ENCODE measurements at places on chromosomes 5 and 9. TPM values are rescaled to one million over a fixed set of nuclear protein-coding genes. Genes with fewer than 3 reads are reported as not detected.

DNA sequence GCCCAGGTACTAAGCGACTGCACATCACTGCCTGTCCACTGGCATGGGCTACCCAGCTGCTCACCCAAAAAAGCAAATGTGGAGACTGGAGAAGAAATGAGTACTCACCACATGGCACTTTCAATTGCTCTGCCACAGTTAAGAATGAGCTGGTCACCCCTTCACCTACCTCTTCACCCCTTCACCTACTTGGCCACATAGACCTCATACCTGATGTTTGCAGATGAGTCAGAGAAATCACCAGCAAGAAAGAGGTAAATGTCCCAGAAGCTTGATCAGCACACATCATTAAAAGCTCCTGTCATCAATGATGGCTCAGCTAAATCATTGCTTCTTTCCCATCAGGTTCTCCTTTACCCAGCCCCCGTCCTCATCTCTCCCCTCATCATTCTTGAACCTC is 7.6 kb upstream of the PRUNE2 start:
- DNase-seq: no peak

DNA sequence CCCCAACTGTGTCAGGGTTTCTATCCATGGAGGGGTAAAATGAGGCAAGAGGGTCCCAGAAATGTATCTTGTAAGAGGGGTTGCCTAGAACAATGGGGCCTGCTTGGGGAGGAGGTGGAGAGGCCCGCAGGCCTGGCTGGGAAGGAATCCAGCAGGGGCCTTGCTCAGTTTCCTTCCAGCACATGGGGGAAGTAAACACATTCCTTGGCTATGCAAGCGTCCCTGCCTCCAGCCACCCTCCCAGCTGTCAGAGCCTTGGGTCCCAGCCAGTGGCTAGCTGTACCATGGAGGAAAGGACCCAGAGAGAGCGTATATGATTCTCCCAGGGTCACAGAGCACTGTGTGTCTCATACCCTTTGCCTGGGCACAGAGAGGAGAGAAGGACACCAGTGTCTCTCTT is 71.1 kb upstream of the IL17B start:
- no peak for DNase-seq

DNA sequence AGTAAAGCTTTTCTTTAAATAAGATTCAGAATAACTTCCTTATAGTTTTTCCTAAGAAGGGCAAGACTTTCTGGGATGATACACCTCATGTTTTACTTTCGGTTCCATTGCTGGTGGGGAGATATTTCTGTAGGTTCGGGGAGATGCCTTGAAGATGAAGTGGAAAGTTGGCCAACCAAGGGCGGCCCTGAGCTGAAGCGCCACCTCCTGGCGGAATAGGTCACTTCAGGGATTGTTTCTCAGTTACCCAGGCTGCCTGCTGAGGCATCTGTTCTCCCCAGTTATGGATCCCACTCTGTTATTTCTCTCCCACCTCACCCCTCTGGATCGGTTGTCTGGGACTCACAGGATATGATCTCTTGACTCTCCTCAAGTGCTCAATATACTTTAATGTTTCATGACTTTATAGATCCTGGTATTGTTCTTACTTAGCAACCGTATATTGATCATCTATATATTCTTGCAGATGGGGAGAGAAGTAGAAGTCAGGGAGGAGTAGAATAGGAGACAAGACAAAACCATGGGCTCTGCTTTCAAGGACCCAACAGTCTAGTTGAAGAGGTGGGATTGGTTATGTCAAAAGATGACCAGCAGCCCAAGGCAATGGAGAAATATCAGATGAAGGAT is 23.4 kb downstream of the MEGF10 start:
- peak; percentile 60 for DNase-seq

DNA sequence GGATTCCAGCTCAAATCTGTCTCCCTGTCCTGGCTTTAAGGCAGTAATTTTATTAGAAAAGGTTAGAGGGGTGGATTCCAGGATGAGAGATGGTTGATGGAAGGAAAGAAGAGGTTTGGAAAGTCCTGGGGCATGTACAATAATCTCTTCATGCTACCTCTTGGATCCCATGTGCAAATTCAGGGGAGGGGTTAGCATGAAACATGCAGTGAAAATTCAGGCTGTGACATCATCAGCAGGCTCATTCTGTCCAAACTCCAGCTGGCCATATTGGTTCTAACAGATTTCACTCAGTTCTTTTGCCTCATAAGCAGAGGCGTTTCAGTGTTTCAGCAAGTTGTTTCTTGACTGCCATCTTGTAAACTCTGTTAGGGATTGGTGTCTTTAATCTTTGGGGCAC is 55.4 kb downstream of the CYSTM1 start:
- no peak for DNase-seq

GRCh38 chr5:138536665-138537315 is 6.2 kb downstream of the ETF1 start:
- DNase-seq: no peak

The FAM153A gene
- 0.89 TPM for total RNA-seq

The CDX1 gene
- 306 TPM for total RNA-seq

The SPINK7 gene
- not detected for total RNA-seq

DNA sequence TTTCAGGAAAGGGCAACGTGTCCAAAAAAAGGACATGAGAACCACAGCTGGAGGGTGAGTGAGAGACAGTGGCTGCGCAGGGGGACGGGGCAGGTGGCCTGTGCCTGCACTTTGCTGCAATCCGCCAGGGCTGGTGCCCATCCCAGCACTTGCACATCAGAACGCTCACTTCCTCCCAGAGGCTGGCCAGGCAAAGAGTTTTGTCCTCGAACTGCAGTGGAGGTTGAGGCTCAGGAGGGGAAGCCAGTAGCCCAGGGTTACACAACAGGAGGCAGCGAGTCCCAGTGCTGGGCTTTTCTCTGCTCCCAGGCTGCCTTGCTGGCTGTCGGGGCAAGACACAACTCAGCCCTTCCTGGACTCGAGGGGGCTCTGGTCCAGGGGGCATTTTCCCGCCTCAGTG is 33.1 kb downstream of the CRB2 start:
- no peak for DNase-seq

The CXCL14 gene
- 24.2 TPM for total RNA-seq

- no peak for DNase-seq
These were observed 273.2 kb upstream of the PANK3 start for GRCh38 chr5:168852329-168852728.

DNA sequence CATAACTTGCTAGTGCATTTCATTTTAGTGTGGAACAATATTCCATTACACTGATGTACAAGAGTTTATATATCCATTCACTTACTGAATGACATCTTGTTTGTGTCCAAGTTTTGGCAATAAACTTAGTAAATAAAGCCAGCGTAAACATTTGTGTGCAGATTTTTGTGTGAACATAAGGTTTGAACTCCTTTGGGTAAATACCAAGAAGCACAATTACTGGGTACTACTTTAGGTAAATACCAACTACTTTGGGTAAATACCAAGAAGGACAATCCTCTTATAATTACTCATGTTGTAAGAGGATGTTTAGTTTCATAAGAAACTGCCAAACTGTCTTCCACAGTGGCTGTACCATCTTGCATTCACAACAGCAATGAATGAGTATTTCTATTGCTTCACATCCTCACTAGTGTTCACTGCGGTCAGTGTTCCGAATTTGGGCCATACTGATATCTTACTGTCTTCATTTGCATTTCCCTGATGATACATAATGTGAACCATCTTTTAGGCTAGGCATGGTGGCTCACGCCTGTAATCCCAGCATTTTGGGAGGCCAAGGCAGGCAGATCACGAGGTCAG is 2.3 kb upstream of the SYK start:
- DNase-seq: no peak

The SSNA1 gene
- 56.7 TPM for total RNA-seq

The NTRK2 gene
- 1.7 TPM for total RNA-seq

The ADAMTS19 gene
- total RNA-seq: 1.6 TPM

GRCh38 chr5:172710676-172711075 is 60.3 kb downstream of the DUSP1 start:
- DNase-seq: no peak

- DNase-seq: no peak
These were observed 134.0 kb upstream of the MAP3K1 start for GRCh38 chr5:56681346-56681745.

- DNase-seq: no peak
These were observed 311.9 kb upstream of the ANKH start for GRCh38 chr5:15183520-15183919.

The ACTL7A gene
- total RNA-seq: not detected

DNA sequence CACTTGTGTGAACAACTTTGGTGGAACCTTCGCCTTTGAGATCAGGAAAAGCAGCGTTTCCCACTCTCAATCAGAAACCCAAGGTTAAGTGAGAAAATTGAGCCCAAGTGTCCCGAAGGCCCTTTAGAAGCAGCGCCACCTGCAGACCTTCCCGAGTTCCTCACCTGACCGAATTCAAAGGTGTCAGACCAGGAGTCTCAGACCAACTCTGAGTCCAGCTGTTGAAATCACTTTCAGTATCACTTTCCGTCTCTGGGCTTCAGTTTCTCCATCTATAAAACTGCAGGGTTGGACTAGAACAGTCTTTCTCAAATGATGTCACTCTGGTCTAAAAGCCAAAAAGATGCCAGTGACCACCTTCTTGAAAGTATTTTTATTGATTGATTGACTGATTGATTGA is 31.7 kb upstream of the GRHPR start:
- DNase-seq: peak; percentile 80

The ACSL6 gene
- total RNA-seq: 0.77 TPM

The COL27A1 gene
- 3.1 TPM for total RNA-seq

The ADRA1B gene
- total RNA-seq: 0.69 TPM

DNA sequence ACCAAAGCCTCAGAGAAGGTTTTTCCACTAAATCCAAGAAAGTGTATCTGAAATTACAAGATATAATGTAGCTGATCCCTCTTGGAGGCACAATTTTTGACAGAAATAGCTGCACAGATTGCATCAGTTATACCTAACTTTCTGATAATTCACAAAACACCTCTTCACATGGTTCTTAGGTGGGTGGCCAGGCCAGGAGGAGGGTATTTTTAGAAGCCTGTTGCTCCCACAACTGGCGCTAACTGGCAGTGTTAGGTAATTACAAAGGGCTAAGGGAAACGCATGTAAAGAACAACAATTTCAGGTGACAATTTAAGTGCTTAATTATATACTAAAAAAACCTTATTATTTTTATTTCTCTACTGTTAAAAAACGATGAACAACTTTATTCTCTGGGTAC is 247.9 kb downstream of the BNC2 start:
- no peak for DNase-seq

DNA sequence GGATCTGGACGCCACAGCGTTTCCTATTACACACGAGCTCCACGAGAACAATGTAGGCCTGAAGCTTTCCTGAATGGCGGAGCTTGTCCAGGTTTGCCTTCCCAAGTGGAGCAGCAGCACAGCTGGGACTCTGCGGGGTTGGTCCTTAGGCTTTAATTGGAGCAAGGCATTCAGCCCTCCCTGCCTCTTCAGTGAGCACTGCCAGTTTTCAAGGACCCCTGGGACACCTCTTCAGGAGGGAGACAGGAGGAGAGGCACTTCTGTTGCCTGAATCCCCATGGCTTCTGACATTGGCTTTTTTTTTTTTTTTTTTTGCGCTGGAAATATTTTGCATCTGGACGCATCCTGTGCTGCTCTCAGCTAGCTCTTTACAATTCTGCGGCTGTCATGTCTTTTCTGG is 179.4 kb downstream of the SEMA6A start:
- DNase-seq: no peak

DNA sequence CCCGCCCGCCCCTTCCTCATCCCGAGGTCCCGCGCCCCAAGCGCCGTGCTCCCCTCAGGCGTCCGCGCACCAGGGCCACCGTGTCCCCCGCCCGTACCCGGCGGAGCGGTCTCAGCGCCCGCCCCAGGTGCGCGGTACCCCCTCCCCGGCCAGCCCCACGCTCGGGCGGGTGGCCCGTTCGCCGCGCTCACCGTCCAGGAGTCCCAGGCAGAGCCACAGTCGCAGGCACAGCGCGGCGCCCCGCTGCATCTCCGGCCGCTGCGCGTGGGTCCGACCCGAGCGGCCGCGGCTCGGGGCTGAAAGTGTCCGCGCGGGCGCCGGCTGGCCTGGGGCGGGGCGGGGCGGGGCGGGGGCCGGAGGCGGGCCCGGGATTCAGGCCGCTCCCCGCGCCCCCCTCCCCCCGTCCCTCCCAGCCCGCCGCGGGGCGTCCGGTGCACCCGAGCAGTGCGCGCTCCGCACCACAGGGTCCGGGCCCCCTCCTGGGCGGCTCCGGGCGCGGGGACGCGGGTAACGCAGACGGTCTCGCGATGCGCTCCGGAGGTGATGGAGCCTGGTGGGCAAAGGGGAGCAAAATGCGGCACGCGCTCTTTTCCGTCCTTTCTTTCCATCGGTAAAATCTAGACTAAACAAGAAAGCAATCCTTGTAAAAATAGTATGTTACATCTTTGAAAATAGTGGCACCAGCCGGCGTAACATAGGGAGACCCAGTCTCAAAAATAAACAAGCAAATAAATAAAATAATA is at the start of gene FLT4:
Gene FLT4, minus strand, starts transcription at position 304 of the 743 bp plus-strand sequence. Its CDS starts 55 bp downstream, at position 249.
- no peak for DNase-seq

The PCDHGA2 gene
- 0.51 TPM for total RNA-seq

The DAPK1 gene
- 25.9 TPM for total RNA-seq

GRCh38 chr9:136577941-136578625 is 32.2 kb upstream of the NOTCH1 start:
- DNase-seq: no peak

GRCh38 chr5:19616701-19617215 is 371.2 kb downstream of the CDH18 start:
- DNase-seq: no peak

DNA sequence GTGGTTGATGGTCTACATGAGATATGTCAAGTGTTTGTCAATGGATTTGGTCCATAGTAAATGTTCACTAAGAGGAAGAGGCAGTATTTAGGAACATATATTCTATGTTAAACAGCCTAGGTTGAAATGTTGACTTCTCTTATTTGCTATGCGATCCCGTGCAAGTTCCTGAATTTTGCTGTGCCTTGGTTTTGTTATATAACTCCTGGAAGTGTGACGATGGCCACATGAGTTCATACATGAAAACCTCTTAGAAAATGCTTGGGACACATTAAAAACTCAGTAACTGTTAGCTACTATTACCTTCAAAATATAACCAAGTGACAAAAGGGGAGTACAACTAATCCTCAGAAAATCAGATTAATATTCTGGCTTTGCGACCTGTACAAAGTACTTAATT is 21.9 kb upstream of the FBXW2 start:
- DNase-seq: no peak

DNA sequence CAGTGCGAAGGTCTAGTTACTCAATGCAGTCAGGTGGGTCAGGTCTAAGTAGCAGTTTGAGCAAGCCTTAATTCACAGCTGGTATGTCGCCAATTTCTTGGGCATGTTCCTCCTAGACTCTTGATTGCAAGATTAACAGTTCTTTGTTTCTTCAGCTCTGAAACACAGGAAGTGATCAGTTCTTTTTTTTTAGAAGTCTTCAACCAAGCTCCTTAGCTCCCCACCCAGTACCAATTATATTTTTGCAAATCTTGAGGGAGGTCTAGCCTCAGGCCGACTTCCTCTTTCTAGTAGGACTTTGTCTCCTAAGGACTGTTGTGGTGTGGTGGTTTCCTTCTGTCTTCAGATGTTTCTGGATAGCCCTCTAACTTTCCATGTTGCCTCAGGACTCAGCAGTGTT is 2054.2 kb downstream of the MAT2B start:
- DNase-seq: no peak

GRCh38 chr5:133945568-133945967 is 22.9 kb downstream of the C5orf15 start:
- DNase-seq: no peak

The C5orf58 gene
- total RNA-seq: not detected

The HRH2 gene
- total RNA-seq: 0.32 TPM

Data from mucosa of descending colon (tissue), 3 donors.